ENCODE measurements at places on chromosomes 2 and 18. TPM values are rescaled to one million over a fixed set of nuclear protein-coding genes. Genes with fewer than 3 reads are reported as not detected.
A peak's percentile ranks its signal among the peaks of the same experiment; 100 is the strongest.

- no peak for DNase-seq
These were observed 31.5 kb upstream of the REG3A start for GRCh38 chr2:79191081-79191480.

DNA sequence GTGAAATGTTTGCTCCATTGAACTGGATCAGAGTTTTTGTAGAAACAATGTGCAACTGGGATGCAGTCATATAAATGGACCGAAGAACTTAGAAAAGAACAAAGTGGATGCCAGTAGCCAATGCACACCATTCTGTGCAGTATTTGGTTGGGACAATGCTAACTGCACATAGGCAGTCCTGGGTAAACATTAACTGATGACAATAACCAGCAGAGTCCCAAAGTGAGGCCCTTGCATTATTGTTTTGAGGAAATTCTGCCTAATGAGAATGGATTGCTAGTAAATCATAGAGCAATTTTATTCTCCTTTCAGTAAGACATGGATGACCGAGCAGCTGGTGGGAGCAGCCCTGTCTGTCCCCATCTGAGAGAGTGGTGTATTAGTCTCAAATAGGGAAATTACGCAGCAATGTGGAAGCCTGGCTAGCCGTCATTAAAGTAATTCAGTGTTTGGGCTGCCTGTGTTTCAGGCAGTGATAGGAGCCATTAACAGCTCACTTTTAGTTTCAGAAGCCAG is 94.9 kb downstream of the KCTD1 start:
- no peak for DNase-seq

Gene PDCD1
- total RNA-seq, result not detected

- DNase-seq, result no peak
These were observed 18.2 kb upstream of the GPR55 start for GRCh38 chr2:230942920-230943896.

Gene SLC11A1
- 0.05 TPM for total RNA-seq

Gene LTBP1
- total RNA-seq, result 148 TPM

Gene ILKAP
- total RNA-seq, result 17.7 TPM

GRCh38 chr2:29524652-29525051 is 396.7 kb downstream of the ALK start:
- DNase-seq, result no peak

DNA sequence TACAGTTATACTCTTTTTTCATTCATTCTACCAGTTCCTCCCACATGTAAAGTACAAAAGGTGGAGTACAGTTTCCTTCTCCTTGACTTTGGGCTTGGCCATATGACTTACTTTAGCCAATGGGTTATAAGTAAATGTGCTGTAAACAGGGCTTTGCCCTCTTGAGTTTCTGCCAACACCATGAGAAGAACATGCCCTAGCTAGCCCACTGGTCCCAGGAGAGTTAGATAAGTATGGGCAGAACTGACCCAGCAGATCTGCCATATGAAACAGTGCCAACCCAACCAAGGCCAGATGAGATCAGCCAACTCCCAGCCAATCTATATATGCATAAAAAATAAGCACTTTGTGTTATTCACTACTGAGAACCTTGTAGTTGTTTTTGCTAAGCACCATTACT is 25.5 kb downstream of the ZC3H8 start:
- DNase-seq, result peak; percentile 9

DNA sequence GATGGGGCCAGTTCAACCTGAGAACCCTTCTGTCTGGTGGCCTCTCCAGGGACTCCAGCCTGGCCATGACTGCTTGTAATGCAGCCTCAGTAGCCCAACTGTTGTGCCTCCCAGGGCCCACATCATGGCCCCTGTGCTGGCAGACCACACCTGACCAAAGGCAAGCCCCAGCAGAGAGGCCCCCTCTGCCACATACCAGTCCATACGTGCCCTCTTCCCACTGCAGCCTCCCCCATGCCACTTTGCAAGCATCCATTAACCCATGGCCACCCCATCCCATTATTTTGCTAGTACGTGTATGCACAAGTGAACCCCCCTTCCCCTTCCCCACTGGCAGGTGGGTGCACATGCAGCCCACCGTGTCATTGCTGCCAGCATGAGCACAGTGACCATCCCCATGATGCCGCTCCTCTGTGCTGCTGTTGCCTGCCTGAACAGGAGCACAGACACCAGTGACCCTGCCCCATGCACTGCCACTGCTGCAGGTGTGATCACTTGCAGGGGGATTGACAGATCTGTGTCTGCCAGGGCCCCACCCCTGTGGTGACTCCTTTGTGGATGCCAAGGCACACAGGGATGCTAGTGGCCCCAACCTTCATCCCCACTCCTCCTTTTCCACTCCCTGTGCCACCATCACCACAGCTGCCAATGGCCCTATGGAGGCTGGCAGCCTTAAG is 330.0 kb upstream of the DSEL start:
- no peak for DNase-seq

DNA sequence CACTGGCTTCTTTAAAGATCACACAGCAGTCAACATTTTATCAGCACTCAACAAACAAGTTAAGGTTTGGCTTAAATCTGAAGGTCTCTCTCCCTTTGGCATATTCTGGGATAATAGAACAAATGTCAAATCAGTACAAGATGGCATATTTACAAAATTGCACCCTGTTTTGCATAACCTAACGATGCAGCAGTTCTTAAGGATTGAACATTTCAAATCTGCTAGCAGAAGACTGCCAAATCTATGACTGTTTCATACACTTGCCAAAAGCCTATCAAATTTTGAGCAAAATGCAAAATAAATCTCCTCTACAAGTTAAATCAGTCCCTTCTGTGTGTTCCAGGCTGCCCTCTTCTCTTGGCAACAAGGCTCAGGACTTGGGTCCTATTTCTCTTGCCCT is 73.6 kb downstream of the DPP4 start:
- DNase-seq, result no peak

DNA sequence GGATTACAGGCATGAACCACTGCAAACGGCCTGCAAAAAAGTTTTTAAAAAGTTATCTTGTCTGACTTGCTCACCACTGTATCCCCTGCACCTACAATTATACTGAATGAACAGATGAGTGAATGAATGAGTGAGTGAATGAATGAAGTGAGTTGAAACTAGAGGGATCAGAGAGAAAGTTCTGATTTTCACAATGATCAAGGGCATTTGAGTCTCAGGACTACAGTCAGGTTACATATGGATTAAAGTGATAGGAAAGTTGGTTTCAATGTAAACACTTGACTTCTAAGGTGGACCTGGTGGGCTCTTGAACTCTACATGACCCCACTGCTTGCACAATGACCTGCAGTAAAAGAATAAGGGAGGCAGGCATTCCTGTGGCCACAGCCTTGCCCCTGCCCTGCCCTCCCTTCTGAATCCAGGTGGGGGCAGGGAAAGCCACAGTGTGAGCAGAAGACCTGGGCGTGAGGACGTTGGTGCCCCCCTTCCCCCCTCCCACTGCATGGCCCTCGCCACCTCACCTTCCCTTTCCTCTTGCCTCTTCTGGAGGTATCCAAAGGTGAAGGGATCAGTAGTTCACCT is 10.7 kb downstream of the C2orf80 start:
- DNase-seq, result no peak

Gene COLEC12
- total RNA-seq, result 45.1 TPM

GRCh38 chr2:135914485-135914884 is 38.2 kb upstream of the MCM6 start:
- DNase-seq, result no peak

DNA sequence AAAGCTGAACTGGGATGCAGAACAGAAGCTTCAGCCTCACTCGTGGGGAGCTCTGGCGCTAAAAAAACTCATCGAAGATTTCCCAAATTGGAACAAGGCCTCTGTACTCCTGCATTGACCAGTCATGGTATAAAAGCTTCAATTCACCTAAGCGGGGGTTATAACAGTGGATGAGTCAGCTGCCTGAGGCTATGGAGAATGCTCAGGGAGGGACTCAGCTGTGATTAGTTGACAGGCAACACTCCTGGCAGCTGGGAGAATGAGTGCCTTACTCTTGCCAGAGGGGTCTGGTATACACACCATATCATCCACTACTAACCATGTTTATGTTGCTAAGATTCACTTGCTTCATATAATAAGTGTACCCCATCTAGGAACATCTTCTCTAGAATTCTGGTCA is 350.6 kb upstream of the VRK2 start:
- DNase-seq, result no peak

DNA sequence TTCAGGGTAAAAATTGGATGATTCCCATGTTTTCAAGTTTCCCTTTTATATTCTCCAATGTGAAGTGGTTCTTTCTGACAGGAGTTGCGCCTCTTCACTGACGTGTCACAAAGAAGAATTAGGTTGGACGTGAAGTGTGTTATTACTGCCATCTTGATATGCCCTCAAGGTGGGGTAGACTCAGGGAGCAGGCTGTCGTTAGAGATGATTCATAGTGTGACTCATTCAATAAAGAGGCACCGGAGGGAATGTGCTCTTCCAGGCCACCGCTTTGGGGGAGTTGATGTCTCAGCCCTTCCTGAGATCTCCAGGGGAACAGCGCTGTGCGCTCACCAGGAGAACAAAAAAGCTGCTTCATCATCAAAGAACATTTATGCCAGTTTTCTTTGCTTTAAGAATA is 3.6 kb upstream of the DGKD start:
- peak; percentile 82 for DNase-seq

DNA sequence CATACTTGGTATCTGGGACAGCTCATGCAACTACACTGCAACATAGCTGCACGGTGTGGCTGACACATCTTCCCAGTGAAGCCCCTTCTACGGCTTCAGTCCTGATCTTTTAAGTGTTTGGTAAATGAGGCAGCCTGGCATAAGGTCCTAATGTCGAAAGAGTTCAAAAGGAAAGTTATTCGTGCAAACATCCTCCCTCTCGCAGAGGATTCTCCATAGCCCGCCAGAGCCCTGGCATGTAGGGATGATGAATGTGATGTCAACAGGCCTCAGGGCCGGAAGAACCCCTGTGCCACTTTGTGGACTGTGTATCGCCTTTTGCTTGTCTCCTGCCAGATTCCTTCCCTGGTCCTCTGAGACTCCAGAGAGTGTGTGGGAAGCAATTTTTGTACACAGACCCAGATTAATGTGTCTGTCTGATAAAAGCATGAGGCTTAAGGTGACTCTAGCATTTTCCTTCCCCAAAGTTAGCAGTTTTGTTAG is 88.5 kb downstream of the SOCS6 start:
- no peak for DNase-seq

GRCh38 chr2:27249891-27250651 is 12.8 kb downstream of the SLC30A3 start:
- peak; percentile 75 for DNase-seq

Gene MORN2
- total RNA-seq, result 8.7 TPM
